ENCODE measurements at places on chromosomes 13 and 19.

GRCh38 chr13:41512441-41512840 is 55.1 kb downstream of the RGCC start:
- no peak for DNase-seq

- DNase-seq = peak; percentile 44
Observed at GRCh38 chr19:1725100-1726064, 27.9 kb upstream of the ONECUT3 start.

GRCh38 chr19:35164418-35164817 is 9.9 kb downstream of the FXYD5 start:
- no peak for DNase-seq

DNA sequence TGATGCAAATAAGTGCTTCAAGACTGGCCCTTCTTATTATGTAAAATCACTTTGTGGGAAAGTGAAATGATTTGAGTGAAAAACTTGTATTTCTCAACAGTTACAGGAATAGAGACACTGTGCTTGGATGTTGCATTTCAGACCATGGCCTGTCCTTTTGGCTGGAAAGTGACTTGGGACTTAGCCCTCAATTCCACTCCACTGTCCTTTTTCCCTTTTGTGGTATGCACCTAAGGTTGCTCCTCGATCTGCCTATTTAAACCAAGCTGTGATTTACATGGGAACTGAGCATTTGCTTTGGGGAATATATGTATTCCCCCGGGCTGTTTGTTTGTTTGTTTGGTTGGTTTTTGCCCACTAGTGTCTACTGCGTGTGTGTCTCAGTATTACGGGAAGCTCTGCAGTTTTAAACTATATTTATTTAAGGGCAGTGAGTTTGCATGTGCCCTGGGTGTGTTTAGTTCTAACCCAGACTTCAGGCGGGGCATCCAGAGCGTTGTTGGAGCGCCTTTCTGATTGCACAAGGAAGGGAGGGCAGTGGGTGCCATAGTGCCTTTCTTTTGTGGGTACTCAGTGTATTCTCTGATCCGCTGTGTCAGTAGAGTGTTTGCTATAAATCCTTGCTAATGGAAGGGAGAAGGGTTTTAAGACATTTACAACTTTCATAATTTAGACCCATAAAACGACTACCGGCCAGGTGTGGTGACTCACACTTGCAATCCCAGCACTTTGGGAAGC is 18.2 kb upstream of the RNF113B start:
- no peak for DNase-seq

DNA sequence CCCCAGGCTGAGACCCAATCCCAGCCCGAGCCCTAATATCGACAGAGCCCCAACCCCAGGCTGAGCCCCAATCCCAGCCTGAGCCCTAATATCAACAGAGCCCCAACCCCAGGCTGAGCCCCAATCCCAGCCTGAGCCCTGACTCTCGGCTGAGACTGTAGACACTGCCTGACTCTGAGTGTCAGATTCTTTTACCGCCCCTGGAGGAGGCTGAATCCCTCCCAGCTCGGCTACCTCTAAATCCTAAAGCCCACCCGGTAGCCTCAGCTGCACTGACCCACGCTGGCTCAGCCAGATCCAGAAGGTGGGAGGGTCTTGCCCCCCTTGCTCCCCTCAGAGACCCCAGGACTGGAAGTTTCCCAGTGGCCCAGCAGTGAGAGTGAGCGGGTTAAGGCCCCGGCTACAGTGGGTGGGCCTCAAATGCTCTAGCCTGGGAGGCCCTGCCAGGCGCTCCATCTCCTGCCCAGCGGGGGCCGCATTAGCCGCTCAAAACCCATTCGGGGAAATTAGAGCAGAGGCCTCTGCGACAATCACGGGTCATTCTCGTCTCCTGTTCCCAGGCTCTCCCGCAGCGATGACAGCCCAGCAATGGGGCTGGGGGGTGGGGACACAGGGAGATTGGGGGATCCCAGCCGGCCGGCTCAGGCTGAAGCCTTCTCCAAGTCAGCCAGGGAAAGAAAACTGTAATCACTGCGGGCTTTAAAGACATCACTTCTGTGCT is 43.8 kb downstream of the ZNRF4 start:
- DNase-seq = no peak

DNA sequence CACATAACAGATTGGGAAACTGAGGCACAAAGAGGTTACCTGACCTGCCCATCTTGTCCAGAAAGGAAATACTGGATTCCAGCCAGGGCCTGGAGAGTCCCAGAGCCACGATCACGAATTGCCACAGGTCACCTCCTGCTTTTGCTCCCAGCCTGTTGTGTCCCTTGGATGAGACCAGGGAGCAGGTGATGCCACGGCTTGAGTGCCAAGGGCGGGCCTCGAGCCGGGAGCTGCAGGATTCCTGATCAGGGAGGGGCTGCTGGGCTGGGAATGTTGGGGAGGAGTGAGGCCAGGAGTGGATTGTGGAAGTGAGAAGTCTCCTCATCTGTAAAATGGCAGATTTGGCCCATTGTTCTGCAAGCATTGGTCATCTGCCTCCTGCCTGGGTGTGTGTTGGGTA is 29.4 kb downstream of the DNM2 start:
- DNase-seq = no peak

- DNase-seq = no peak
Observed at GRCh38 chr19:41111296-41111695, 2.9 kb upstream of the CYP2F1 start.

DNA sequence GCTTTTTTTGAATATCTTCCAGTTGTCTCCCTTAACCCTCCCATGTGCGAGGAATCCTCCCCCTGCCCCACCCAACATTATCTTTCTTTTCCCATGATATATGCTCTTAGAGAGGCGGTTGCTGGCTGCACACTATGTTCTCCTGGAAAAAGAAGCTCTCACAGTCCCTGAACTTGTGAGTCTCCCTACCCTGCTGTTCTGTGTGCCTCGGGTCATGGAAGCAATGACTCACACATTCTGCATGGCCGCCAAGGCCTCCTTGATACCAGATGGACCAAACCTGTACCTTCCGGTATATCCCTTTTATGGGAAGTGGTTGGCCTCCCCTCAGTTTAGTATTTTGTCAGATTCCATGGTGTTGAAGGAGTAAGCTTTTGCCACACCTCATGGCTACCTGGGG is 705.4 kb downstream of the SLITRK6 start:
- no peak for DNase-seq

- DNase-seq = no peak
Observed at GRCh38 chr13:95154413-95154886, 146.8 kb downstream of the ABCC4 start.

DNA sequence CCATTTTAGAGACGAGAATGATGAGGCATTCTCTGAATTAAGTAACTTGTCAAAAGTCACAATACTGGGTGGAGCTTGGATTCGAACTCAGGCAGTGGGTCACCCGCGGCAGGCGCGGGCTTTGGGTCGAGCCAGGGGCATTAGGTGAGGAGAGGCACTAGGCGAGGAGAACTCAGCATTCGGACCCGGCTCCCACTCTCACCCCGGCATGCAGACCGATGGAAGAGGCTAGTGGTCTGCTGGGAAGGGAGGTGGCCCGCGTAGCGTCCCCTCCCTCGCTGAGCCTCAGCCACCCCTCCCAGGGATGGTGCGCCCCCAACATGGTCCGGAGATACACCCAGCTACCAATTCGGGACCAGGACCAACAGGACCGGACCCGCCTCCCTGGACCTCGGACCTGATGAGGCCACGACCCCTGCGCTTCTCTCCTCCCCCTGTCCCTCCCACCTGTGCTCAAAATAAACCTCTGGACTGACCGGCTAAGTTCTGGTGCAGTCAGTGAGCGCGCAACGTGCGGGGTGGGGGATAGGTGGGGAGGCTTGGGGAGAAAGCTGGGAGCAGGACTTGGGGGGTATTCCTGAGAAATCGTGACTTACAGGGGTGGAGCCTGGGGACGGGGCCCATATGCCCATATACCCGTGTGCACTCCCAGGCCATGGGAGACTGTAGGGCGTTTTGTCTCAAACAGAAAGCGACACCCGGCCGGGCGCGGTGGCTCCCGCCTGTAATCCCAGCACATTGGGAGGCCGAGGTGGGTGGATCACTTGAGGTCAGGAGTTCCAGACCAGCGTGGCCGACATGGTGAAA is 1.3 kb upstream of the SNAPC2 start:
- no peak for DNase-seq

GRCh38 chr19:44696939-44697669 is 1.8 kb upstream of the CEACAM16 start:
- DNase-seq = no peak

DNA sequence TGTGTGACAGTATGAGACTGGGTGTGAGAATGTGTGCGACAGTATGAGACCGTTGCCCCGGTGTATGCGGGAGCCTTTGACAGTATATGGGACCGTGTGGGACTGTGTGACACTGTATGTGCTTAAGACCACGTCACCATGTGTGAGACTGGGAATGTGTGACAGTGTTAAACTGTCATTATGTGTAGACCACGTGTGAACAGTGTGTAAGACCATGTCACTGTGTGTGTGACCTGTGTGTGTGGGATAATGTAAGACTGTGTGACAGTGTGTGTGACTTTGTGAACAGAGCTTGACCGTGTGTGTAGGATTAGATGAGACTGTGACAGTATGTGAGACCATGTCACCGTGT is 549 bp downstream of the ZNF583 start:
- DNase-seq = no peak

DNA sequence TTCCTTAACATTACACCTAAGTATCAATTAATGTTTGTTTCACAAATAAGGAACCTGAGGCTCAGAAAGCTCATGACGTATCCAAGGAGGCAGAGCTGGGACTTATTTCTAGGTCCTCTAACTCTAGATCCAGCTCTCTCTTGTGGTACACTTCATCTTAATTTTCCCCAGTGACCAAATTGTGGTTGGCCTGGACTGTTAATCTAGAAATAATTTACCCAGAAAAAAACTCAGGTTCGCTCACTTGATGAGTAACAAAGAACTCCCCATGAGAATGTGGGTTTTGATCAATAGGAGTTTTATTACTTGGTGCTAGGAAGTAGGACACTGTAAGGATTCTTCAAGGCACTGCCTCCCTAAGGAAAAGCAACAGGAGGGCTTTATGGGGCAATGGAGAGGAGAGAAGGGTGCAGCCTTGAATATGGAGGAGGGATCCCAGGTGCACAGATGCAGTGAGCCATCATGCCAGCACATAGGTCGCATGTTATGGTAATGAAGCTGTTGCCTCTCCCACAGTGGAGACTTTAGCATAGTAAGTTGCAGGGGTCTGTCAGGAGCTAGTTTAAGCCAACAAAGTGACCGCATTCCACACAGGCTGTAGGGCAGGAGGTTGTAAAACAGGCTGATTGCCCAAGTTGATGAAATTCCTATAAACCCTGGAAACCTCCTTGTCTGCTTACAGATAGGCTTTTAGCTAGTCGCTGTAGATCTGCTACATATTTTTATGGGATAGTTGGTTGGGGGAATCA is 14.7 kb downstream of the RAP2A start:
- no peak for DNase-seq

DNA sequence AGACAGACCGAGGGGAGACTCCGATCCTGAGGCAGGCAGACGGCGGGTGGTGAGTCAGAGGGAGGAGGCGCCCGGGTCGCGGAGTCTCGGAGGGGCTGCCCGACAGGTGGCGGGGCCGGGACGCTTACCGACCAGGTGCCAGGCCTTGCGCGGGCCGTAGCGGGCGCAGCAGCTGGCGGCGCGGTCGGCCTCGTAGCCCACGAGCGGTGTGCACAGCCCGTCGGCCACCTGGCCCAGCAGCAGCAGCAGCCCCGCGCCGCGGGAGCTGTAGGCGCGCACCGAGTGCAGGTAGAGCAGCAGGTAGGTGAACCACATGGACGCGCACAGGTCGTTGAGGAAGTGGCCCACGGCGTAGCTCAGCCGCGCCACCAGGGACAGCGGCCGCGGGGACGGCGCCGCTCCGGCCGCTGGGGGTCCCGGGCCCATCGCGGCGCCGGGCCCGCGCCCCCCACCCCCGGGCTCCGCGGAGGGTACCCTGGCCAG is 367 bp downstream of the MFSD12 start:
- DNase-seq = peak; percentile 73

DNA sequence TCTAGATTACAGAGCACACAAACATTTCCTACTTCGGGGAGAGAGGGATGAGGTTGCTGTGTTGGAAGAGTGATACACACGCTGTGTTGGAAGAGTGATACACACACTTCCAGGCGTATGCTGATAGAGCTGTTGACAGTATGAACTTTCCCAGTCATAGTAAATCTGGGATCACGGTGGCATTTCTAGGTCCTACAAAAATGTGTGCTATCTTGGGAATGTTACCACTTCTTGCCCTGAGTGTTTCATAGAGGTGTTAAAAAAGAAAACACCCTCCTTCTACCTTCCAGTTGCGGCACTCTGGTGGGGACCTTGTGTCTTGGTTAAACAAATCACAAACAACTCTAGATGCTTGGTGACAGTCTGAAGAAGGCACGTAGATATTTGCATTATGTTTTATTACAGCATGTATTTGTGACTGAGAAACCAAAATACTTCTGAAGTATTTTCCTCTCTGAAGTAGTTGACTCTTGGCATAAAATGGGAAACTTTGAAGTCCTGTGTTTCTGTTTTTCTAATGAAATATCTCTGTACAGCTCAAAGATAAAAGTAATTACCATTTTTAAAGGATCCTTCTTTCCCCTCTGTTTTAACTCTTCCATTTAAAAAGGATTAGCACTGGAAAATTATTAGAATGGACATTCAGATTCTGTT is 52.5 kb downstream of the ARHGAP35 start:
- DNase-seq = no peak

DNA sequence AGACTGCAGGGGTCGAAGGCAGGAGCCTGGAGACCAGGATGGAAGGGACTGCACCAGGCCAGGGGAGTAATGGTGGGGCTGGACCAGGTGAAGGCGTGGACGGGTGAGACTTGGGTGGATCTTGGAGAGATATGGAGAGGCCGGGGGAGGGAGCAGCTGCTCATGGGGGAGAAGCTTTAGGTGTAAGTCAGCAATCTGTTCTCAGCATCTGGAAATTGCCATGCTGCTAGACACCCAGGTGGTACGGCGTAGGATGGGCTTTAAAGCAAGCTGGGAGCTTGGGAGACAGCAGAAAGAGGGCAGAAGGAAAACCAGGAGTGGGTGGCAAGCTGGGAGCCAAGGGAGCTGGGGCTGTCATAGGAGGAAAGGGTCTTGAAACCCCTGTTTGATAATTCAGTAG is 3.0 kb downstream of the CERS4 start:
- no peak for DNase-seq
